T-helper 1 cell (primary cell): ENCODE measurements at places on chromosomes 12 and 14.

- no peak for DNase-seq
Observed at GRCh38 chr14:98766818-98767217, 505.2 kb downstream of the BCL11B start.

DNA sequence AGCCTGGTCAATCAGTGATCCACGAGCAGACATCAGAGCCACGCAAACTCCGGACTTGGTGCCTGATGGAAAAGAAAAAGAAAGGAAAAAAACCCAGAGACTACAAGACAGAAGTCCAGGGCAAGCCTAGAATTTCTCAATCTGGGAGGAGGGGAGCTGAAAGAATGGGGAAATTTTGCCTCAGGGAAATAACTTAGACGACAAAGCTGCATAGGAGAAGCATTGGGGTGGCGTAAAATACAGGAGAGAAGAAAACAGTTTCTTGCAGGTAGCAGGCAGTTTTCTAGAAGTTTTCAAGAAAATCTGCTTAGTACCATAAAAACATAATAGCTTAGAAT is 2.6 kb upstream of the SLC11A2 start:
- DNase-seq: no peak

DNA sequence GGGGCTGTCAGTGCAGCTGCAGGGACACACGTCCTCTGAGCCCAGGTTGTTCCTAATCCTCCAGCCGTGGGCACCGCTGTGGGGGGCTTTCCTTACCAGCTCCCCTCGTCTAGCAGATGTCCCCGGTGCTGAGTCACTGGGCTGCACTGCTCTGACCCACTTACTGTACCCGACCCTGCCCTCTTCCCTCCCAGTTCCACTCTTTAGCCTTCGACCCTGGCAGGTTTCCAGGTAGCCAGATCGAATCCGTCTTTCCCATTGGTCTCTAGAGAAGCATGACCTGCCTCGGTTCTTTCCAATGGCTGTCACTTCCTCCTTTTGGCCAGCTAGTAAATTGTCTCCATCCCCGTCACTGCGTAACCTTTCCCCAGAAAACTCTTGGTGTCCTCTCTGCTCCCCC is 48.4 kb downstream of the ELK3 start:
- DNase-seq: no peak

DNA sequence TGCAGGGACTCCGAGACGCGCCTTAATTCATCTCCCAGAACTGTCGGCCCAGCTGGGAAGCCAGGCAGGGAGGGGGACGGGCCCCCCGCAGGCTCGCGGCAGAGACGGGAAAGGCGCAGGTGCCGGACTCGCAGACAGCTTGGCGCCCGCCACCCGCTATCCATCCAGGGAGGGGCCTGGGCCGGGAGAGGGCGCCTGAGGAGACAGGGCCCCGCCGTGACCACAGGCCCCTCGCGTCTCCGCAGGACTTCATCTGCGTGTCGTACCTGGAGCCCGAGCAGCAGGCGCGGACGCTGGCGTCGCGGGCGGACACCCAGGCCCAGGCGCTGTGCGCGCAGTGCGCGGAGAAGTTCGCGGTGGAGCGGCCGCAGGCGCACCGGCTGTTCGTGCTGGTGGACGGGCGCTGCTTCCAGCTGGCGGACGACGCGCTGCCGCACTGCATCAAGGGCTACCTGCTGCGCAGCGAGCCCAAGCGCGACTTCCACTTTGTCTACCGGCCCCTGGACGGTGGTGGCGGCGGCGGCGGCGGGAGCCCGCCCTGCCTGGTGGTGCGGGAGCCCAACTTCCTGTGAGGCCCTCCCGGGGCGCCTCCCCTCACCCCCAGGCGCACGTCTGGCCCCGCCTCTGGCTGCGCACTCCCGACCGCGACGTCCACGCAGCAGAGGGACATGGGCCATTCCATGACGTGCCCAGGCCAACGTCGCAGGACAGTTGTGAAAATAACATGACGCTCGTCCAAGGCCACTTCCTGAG is 60.6 kb downstream of the LGMN start:
- no peak for DNase-seq

DNA sequence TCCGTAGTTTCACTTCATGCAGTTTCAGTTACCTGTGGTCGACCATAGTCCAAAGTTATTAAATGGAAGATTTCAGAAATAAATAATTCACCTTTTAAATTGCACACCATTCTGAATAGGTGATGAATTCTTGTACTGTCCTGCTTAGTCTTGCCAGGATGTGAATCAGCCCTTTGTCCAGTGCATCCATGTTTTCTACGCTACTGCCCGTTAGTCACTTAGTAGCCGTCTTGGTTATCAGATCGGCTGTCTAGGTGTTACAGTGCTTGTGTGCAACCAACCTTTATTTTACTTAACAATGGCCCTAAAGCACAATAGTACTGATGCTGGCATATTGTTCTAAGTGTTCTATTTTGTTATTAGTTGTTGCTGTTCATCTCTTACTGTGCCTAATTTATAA is 146.7 kb downstream of the ACSS3 start:
- DNase-seq: no peak

GRCh38 chr14:60311417-60311816 is 62.4 kb downstream of the PPM1A start:
- DNase-seq: no peak

DNA sequence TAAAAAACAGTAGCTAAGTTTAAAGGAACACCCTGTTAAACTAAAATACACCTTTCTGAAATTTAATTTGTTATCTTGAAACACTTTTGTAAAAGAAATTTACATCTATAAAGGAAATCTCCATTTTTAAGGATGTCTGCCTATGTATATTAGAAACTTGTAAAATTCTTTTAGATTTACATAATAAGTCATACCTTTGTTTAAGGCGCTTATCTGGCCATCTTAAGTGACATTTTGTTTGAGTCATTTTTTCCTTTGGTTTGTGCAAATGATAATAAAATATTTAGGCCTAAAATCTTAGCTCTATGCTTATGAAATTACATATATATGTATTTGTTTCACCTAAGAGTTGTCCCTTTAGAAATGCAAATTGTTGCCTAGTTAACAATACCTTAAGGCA is 1193.4 kb downstream of the FSCB start:
- DNase-seq: no peak

- DNase-seq: no peak
Observed at GRCh38 chr12:104590022-104590421, 133.3 kb downstream of the CHST11 start.

GRCh38 chr14:103225476-103225875 is 102.2 kb downstream of the TNFAIP2 start:
- no peak for DNase-seq
